ENCODE measurements at places on chromosomes 3 and 15. TPM values are rescaled to one million over a fixed set of nuclear protein-coding genes. Genes with fewer than 3 reads are reported as not detected.

- no peak for DNase-seq
Measured at GRCh38 chr3:87248831-87249230, 21.7 kb downstream of the CHMP2B start.

DNA sequence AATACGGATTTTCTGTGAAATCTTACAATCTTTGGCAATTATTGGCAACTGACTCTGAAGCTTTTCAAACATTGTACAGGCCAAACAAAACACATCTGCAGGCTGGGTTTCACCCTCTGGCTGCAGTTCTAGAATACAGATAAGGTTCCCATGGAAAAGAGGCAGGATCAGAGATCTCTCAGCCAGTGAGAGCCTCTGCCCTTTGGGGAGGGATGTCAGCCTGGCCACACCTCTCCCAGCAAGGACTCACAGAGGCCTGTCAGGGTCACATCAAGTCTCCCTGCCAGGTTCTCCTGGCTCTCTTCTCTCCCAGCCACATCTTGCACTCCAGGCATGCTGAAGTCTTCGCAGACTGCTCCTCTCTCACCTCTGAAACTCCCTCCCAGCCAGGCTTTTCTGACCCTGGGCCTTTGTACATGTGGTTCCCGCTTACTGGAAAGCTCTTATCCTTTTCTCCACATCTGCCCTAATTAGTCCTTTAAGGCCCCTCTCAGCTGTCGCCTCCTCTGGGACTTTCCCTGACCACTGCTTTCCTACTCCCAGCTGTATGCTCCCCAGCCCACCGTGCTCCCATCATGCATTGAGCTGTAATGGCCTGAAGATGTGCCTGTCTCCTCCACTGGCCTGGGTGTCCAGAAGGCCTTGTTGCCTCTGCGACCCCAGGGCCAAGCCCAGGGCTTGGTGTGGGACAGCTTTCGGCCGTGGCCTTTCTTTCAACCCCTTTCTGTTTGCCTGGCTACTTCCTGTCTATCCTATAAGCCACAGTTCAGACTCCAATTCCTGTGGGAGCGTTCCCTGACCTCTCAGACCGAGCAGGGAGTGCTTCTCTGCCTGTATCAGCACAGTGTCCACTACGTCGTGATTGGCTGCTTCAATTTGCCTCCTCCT lies 4.3 kb downstream of the RBP1 start:
- no peak for DNase-seq

DNA sequence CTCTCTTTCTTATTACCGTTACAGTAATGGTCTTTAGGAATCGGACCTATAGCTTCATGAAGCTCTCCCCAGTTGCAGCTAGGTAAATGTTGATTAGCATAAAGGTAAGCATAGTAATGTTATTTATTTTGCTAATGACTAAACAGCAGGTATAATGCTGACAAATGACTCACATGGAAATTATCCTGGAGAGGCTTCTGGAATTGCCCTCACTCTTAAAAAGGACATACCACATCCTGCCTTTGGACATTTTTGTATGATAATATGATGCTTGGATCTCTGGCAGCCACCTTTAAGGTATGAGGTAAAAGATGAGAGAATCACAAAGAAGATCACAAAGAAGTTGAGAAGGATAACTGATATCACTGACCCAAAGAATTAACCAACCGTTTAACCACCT lies 238.6 kb downstream of the CHL1 start:
- DNase-seq, result no peak

Gene GOLGA6A
- total RNA-seq, result not detected

Gene SLCO2A1
- not detected for total RNA-seq

DNA sequence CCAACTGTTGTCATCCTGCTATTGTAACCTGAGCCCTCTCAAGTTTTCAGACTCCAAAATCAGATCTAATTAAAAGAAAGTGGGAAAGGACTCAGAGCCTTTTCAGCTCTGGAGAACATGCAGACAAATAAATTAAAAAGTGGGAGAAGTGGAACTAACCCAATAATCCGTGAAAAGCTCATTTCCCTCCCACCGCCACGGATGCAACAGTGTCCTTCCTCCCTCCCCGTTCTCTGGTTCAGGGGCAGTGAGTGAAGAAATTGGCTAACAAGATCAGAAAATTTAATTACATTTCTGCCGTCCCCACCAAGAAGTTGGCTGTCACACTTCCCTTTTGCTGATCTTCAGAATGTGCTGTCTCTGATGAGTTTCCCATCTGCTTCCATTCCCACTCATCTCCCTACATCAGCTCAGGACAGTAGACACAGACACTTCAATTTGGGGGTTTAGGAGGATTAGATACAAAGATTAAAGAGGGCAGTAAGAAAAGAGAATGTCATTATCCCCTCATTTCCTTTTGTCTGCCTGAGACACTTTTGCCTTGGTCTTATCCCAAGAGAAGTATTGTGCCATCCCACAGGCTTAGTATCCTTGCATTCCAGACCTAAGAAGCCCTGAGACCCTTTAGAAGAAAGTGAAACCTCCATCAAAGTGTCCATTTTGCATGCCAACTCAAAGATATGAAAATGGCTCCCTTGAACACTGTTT lies 335.7 kb upstream of the PPP2R3A start:
- no peak for DNase-seq

DNA sequence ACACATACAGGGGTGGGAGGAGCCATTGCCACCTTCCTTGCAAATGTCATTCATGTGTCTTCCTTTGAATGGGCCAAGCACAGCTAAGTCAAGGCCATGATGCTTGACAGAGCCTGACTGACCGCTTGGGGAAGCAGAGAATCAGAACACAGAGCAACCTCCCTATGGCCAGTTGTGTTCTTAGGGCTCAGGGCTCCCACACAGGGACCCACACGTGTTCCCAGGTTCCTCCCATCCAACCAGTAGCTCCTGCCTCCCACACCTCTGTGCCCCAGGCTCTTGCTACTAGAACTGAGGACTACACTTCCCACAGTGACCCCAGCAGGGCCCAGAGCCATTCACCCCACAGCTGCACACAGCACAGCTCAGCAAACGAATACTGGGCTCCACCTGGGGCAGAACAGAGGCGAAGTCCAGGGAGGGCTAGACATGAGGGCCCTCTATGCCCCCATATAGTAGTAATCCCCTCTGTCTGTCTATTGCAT lies 42.9 kb downstream of the KLF15 start:
- no peak for DNase-seq
